ENCODE measurements at places on chromosomes 6 and 20.

GRCh38 chr20:37725855-37726254 lies 32.0 kb downstream of the CTNNBL1 start:
- no peaks in the 10 kb centered on the region for H3K36me3 ChIP-seq
- H3K4me1 ChIP-seq = peaks cover 12% of the 10 kb centered on the region
- DNase-seq = no peak
- H3K4me3 ChIP-seq = no peak overlapping the region
- no peak overlapping the region for H3K27ac ChIP-seq

- H3K27ac ChIP-seq = no peak overlapping the region
- H3K27me3 ChIP-seq = no peaks in the 10 kb centered on the region
- no peaks in the 10 kb centered on the region for H3K36me3 ChIP-seq
- H3K4me3 ChIP-seq = no peak overlapping the region
- no peak for DNase-seq
Observed at GRCh38 chr6:26576929-26577719, 19.6 kb upstream of the ABT1 start.

- H3K4me1 ChIP-seq = no peaks in the 10 kb centered on the region
- DNase-seq = no peak
- H3K36me3 ChIP-seq = no peaks in the 10 kb centered on the region
Observed at GRCh38 chr20:51062065-51062464, 39.2 kb upstream of the KCNG1 start.

- no peak overlapping the region for H3K27ac ChIP-seq
- no peak for DNase-seq
- H3K36me3 ChIP-seq = no peaks in the 10 kb centered on the region
- H3K4me3 ChIP-seq = no peak overlapping the region
Observed at GRCh38 chr20:45752746-45753145, 30.6 kb downstream of the SPINT4 start.

GRCh38 chr6:105591053-105591452 lies 188.2 kb upstream of the PREP start:
- no peaks in the 10 kb centered on the region for H3K36me3 ChIP-seq
- H3K27me3 ChIP-seq = no peaks in the 10 kb centered on the region
- H3K4me3 ChIP-seq = no peak overlapping the region
- no peak overlapping the region for H3K27ac ChIP-seq
- no peak for DNase-seq
- peaks cover 10% of the 10 kb centered on the region for H3K4me1 ChIP-seq

All from prostate gland (tissue), 2 donors.